ENCODE measurements at places on chromosomes 1 and 21.

- DNase-seq = no peak
These were observed 28.6 kb upstream of the MAP10 start for GRCh38 chr1:232776526-232777106.

DNA sequence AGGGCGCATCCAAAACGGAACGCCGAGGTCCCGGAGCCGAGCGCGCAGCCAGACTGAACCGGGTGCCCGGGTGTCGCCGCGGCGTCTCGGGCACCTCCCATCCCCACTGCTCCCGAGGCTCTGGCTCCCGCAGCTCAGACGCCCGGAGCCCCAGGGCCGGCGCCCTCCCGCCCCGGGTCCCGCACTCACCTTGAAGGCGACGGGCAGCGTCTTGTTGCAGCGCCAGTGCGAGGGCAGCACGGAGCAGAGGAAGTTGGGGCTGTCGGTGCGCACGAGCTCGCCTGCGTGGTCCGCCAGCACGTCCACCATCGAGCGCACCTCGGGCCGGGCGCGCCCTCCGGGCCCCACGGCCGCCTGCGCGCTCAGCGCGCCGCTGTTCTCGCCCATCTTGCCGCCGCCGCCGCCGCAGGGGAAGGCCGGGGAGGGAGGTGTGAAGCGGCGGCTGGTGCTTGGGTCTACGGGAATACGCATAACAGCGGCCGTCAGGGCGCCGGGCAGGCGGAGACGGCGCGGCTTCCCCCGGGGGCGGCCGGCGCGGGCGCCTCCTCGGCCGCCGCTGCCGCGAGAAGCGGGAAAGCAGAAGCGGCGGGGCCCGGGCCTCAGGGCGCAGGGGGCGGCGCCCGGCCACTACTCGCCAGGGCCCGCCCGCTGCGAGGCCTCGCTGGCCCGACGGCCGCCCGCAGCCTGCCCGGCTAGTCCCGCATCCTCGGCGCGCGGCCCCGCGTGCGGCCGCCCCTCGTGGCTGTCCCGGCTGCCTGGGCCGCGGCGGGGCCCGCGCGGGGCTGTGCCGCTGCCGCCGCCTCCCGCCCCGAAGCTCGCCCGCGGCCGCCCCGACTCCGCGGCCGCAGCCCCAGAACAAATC is 447 bp downstream of the RUNX3 start:
- peak; percentile 36 for DNase-seq

DNA sequence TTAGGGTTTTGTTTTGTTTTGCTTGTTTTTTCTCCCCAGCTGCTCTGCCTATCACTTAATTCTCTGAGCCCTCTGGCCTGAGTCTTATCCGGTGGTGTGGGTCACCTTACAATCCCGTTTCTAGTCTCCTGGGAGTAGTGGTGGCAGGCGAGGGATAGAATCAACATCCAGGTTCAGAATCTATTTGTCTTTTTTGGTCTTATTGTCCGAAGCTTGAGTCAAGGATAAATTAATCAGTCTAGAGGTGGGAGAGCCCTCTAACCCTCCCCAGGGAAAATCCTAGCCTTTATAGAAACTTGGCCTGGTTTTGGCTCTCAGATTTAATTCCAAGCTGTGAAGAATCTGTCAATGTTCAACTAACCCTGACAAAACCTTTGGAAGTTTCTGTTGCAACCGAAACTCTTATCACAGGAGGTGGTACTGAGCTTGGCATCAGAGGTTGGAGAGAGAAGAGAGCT is 246.3 kb downstream of the FGGY start:
- DNase-seq = no peak

DNA sequence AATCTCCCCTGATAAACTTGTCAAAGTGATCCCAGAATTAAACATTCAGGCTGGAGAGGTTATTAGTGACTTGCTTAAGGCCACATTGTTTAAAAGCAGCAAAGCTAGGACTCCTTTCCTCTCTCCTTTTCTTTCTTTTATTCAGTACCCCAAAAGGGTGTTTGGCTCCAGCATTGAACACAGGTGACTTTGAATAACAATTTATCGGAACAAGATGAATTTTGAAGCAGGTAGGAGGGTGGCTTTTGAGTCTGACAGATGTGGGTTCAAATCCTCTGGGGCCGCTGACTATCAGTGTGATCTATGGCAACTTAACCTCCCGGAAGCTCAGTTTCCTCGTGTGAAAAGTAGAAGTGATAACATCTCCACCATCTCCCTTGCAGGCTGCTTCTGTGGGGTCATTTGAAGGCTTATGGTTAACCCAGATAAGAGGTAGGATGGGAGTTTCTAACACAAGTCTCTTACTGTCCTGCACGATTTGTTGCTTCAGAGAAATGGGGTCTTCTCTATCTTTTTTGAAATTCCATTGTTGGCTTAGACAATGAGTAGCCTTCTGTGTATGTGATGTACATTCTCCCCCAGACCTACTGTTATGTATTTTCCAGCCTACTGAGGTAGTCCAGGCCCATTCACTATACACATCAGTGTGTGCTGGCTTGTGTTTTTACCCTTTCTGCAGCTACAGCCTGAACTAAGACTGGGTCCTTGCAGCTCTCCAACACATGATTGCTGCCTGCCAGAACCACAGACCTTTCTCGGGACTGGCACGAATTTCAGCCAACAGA is 29.0 kb downstream of the JUN start:
- DNase-seq = no peak

GRCh38 chr1:78492386-78492950 is 1.7 kb downstream of the PTGFR start:
- peak; percentile 77 for DNase-seq

- no peak for DNase-seq
These were observed 70.0 kb upstream of the BCAR3 start for GRCh38 chr1:93751377-93752250.

DNA sequence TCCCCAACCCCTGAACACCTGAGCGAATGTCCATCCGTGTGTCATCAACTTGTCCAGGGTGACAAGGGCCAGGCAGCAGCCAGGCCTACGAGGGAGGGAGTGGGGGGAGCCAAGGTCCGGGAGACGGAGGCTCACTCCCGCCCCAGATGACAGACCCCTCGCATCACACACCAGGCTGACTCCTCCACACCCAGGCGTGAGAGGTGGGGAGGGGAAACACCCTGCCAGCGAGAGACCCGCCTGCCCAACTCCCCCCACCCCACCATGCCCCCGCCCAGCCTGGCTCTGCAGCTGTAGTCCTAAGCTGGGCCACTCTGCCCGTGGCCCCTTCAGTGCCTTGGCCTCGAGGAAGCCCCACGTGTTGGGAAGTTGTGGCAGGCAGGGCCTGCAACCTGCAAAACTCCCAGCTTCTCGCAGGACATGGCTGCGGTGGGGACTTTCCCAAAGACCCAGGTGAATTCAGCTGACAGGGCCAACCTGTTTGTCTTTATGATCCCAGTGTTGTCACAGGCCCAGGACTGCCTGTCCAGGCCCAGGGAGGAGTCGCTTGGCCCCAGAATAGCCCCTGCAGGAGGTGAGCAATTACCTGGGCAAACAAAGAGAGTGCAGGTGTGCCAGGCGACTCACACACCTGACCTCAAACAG is 62.9 kb downstream of the RIPK4 start:
- no peak for DNase-seq

- DNase-seq = no peak
These were observed 6.9 kb upstream of the SRP9 start for GRCh38 chr1:225770561-225771248.

- DNase-seq = no peak
These were observed 212.0 kb upstream of the FAM78B start for GRCh38 chr1:166378805-166379204.

DNA sequence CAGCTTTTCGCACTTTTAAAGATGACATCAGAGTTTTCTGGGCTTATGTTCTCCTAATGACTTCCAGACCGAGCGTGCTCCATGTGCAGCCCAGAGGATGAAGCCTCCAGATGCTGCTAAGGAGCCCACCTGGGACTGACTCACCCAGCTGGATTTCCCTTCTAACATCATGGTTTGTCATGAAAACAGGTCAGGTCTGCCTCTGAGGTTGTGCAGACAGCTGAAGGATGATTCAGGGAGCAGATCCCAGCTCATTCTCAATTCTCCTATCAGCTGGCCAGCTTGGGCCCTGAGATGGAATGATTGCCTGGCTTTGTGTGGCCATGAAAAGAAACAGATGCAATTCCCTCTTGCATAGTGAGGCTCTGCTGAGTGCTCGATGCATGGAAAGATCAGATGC is 123.9 kb upstream of the DUSP10 start:
- peak; percentile 58 for DNase-seq

DNA sequence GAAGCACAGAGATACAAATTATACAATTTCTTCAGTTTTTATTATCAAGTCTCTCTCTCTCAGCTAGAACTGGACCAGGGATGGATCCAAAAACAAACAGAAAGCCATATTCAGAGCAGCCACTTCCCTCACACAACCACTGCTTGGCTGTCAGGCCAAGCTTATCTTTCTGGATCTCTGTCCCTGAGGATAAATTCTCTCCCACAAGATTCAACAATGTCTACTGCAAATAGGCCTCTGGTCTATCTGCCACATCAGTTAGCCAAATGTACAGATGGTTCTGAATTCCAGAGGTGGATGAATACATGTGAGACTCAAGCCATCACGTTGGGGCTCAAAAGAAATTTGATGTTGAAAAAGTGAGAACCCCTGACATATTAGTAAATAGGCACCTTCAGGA is 350.9 kb downstream of the LTN1 start:
- no peak for DNase-seq

- DNase-seq = no peak
These were observed 12.4 kb downstream of the ALX3 start for GRCh38 chr1:110057963-110058518.

DNA sequence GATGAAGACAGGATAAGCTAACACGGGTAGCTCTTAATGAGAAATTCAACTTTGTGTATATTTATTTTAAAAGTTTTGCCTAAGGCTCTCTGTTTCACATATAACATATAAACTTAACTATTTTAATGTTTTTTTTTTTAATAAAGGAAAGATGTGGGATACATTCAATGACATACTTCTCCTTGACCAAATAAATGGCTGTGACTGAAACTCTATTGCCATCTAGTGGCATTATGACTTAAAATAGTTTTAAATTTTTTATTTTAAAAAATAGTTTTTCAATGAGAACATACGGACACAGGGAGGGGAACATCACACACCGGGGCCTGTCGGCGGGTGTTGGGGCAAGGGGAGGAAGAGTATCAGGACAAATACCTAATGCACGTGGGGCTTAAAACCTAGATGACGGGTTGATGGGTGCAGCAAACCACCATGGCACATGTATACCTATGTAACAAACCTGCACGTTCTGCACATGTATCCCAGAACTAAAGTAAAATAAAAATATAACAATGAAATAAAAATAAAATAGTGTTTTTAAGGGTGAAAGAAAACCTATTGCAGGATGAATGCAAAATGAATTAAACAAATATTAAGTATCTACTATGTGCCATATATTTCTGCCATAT is 83.4 kb downstream of the LYST start:
- DNase-seq = peak; percentile 61

DNA sequence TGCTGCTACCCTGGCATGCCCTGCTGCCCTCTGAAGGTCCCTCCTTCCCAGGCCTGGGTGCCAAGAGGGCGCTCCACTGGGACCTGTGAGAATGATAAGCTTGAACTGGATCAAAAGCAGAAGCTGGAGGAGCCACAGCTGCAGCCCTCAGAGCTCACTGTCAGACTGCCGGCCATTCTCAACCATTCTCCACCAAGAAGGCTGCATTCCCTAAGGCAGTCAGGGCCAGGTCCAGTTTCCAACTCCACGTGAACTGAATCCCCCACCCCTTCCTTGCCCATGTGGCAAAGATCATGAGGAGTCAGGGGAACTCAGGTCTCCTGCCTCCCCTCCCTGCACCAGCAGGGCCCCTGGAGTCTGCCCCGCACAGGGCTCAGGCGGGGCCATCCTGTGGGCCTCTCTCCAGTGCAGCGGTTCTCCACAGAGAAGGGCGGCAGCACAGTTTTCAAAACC is 19.5 kb downstream of the SLC1A7 start:
- DNase-seq = no peak

GRCh38 chr21:45583831-45584509 is 41.7 kb upstream of the SLC19A1 start:
- DNase-seq = no peak

DNA sequence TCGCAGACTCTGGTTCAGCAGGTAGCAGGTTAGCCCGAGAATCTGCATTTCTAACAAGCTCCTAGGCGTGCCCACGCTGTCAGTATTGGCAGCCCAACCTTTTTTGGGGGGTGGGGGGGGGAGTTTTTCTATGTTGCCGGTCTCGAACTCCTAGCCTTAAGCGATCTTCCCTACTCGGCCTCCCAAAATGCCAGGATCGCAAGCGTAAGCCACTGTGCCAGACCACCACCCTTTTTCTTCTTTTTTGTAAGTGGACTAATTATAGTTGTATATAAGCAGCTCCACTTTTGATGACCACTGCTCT is 480 bp upstream of the MIS18A start:
- DNase-seq = no peak

DNA sequence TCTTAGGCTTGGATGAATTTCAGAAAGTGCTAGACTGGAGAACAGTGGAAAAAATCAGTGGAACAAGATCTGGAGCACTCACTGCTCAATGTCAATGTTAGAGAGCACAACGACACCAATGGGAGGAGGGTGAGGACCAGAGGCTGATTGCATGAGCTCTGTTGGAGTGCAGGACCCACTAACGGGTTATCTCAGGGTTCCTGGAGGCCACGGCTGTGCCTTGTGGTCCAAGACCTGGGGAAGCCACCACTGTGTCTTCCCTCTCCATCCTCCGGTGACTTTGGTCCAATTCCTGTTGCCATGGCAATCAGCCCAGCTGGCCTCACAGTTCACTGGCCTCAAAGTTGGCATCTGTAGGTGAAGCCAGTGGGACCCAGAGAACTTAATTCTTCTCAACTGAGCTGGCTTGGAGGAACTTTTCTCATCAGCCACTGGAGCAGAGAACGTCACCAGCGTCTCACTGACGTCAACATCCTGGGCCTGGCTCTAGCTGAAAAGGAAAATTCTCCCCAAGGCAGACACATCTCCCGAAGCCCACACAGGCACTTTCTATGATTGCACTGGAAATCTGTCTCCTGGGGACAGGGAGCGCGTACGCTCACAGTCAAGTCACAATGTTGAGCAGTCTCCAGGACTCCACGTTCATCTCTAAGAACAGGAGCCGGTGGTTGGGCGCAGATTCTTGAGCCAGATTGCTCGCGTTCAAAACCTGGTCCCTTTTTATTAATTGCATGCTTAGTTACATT is 21.9 kb upstream of the GPR157 start:
- DNase-seq = peak; percentile 62

DNA sequence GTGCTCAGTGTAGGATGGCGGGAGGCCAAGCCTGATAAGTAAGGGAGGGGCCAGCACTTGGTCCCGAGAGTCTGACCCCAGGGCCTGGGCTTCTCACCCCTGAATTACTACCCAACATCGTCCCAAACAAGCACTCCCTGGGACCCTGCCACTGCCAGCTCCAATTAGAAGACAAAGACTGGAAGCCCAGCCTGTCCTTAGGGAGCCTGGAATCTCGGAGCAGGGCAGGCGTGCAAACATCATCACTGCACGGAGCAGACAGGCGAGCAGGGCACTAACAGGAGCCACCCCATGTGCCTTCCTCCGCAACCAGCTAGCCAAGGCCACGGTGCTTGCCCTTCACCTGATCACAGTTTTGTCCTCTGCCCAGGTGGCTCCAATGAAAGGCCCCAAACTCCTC is 23.2 kb downstream of the KCNAB2 start:
- no peak for DNase-seq

DNA sequence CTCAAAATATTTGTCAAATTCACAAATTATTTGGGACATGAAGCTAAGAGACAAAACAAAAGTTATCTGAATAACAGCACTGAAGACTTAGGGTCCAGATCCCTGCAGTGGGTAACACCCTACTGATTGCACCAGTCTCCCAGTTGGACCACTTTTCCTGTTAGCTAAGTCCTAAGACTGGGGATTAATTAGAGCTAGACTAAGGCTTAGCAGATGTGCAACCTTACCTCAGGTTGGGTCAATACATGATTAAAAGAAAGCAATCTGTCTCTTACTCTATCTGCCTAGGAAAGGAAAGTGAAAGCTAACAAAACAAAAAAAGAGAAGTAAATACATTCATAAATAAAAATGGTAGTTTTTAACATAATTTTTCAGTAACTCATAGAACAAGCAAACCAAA is 737.2 kb upstream of the CHRM3 start:
- no peak for DNase-seq

Data from AG10803 (cell line).